Hematopoietic multipotent progenitor cell treated with erythropoietin and hydrocortisone succinate and interleukin-3 and kit ligand, for 8 days (in vitro differentiated cells): ENCODE measurements at places on chromosomes 1 and 21.

GRCh38 chr1:89104687-89105086 lies 21.2 kb downstream of the GBP2 start:
- no peak for DNase-seq

DNA sequence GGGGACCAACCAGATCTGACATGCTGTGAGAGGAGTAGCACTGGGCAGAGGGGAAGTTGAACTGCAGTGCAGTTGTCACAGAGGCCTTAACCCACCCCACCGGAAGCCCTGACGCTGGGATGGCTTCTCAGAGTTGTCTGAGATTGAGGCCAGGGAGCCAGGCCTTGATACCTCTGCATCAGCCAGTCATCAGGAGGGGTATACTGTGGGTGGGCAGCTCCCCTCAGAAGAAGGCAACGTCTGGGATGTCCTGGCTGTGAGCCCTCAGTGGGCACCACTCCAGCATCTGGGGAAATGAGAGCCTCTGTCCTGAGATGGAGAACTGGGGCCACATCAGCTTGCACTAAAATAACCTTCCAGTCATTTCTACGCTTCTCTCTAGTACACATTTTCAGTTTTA lies 47.9 kb upstream of the BCAR3 start:
- no peak for DNase-seq

DNA sequence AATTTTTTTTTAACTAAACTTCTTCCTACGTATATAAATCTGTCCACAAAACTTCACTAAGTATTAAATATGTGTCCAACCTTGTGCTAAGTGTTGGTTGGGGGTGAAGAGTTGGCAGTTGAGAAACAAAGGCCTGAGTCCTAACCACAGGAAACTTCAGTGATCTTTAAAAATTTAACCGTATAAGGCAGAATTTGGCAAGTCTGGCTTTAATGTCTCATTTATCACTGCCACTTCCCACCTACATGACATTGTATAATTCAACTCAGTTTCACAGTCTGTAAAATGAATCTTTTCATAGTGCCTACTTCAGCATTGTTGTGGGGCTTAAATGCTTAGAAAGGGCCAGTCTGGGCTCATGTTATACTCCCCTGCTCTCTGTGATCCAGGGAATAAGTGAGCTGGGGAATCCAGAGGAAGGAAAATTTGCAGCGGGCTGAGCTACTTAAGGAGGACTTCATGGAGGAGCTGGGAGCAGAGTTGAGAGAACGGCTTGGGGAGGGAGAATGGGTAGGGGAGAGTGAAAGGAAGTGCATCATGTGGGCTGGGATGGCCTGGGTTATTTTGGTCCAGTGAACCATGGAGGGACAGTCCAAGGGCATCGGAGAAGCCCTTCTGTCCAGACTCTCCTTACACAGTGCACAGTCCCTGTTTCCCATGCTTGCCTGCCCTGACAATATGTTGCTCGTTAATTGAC lies 14.5 kb downstream of the IFNAR2 start:
- no peak for DNase-seq

DNA sequence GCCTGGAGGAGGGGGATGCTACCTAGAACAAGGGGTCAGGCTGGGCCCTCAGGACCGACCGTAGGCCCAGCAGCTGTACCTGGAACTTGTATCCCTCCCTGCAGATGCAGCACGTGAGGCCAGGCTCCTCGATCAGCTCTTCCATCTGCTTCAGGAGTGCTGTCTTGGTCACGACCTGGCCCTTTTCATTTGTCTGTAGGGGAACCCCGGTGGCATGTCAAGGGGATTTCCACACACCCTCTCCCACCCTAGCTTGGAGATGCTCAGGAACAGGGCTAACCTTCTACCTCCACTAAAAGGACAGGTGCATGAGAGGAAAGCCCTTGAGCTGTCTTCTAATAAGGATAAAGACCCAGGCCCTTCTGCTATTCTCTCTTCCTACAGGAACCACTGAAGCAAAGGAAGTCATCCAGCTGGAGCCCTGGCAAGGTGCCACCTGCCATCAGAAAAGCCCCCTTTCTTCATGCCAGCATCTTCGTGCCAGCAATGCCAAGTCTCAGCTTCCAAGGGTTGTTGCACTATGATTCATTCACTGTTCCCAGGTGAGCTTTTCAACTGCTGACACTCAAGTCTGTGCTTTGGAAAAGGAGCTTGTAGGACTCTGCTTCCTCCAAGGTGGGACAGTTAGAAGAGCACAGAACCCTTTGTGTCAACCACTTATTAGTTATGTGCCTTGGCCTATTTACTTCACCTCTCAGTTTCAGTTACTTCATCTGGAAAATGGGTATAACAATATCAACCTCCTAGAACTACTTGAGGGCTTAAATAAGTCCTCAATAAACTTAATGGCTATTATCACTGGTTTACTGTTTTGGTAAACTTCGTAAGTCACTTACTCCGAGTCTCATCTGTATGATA lies 122.1 kb downstream of the UBR4 start:
- no peak for DNase-seq

GRCh38 chr1:197743578-197743977 lies 31.7 kb downstream of the DENND1B start:
- DNase-seq: no peak

GRCh38 chr1:229164836-229165735 lies 105.8 kb upstream of the RAB4A start:
- DNase-seq: no peak

DNA sequence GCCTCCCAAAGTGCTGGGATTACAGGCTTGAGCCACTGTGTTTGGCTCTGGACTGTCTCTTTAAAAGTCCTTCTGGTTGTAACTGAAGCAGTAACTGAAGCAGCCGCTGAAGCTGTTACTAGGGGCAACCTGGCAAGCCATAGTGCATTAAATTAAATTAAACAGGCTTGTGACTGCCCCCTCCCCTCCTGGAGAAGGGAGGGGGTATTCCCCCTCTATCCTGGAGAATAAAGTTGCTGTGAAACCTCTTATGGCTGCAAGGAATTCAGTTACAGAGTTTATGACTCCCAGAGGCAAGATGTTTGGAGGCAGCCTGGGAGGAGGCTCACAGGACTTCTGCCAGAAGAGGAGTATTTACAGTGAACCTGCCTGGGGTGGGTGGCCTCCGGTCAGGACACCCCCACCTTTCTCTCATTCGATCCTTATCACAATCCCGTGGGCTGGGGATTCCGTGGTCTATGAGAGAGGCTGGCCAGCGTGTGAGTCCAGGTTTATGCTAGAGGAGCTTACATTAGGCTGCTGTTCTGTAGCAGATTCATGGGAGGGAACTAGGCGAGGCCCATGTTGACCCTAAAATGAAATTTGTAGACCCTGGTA lies 8.3 kb downstream of the TTC22 start:
- DNase-seq: no peak

DNA sequence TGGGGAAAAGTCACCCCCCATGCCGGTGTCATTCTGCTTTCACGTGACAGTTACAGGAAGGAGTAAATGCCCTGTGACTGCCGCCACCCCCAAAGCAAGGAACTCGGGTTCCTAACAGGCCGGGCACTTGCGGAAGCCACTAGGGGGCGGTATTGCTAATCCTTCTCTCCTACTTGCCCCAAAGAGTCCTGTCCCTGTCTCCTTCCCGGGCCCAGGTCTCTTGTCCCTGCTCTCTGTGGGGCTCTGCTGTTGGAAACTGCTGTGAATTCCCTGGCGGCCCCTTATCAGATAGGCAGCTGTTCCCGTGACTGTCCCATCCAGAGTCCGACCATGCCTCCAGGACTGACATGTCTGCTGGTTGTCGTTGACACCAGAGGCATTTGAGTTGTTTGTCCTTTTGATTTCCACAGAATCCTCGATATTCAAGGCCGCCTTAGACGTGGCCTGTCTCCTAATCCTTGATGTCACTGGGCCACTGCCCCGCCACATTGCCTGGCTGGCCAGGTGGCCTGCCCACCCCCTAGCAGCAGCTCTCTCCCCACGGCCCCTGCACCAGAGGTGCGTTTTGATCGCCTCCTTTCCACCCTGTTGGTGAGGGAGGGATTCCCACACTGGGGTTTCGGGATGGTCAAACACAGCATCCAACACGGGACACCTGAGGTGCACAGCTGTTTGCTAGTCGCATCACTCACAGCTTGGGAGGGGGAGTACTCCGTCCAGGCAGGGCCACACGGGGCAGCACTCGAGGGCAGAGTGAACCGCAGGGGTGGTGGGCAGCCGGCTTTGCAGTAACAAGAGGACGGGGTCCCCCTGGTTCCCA lies 37.3 kb downstream of the CHAF1B start:
- DNase-seq: peak; percentile 81

DNA sequence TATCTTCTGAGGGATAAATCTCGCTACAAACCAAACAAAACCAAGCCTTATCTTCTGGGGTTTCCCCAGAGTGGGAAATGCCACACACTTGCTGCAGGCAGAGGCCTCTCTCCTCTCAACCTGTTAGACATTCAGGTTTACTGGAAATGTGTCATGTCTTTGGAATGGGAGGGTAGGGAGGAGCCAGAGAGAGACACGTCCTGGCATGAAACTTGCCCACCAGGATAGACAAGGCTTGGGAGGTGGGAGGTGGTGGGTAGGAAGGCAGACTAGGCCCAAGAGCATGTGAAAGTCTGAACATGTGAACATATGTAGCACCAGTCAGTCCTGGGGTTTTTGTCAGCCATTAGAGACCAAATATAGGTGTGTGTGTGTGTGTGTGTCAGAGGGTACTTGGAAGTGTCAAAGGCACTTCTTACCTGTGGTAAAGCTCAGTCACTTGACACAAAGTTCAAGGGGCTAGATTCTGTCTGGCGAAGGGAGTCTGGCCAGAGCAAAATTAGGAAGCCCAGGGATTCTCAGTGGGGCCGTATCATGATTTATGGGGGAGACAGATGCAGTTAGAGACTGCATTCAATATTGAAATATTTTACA lies 32.4 kb upstream of the PIGC start:
- no peak for DNase-seq
